ENCODE measurements at places on chromosomes 11 and 22.

- no peak for DNase-seq
Observed at GRCh38 chr11:9645881-9646280, 18.0 kb upstream of the SWAP70 start.

DNA sequence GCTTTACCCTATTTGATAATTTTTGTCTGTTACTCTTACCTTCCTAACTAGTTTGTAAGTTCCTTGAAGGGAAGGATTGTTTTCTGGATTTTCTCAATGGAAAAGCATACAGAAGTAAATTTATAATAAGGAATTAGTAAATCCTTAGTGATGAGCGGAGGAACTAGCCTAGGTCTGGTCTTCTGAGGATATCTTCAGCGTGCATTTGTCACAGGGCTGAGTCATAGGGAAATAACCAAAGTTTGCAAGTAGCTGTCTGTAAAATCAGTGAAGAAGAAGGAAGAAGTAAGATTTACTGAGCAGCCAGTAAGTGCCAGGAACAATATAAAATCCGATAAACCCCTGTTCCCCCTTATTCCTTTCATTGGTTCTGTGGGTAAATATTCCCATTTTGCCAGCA, 162.7 kb upstream of the SORL1-AS1 start:
- DNase-seq = no peak

GRCh38 chr22:25997886-25998775, 171.1 kb upstream of the SEZ6L start:
- no peak for DNase-seq

DNA sequence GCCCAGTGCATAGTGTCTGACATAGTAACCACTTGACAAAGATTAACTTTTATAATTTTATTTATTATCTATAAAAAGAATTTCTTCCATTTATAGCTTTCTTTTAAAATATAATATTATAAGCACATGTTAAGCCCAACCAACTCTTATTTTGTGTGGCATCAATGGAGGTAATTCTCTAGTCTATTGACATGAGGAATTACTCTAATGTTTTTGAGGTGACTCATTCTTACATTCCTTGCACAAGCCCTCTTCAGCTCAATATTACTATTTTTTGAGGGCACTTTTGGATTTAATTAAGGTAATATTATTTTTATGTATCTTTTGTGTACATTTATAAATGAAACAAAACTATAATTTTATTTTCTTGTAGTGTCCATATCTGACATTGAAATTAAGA, 59.6 kb downstream of the AASDHPPT start:
- DNase-seq = no peak

- no peak for DNase-seq
Observed at GRCh38 chr11:111089759-111090158, 155.8 kb upstream of the POU2AF2 start.

DNA sequence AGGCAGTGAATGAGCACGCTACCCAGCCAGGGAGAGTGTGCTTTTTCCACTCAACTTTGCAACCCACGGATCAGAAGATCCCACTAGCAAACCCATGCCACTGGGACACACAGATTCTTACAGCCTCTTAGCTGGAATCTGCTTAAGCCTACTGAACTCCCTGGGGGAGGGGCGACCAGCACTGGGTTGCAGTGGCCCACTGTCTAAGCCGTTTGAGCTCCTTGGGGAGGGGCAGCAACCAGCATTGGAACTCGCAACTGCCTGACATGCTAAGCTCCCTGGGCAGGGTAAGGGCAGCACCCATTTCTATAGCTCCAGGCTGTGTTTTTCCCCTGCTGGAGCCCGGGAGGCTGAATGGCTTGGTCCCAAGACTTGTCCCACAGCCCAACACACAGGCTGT, 99.6 kb downstream of the FAM168A start:
- no peak for DNase-seq

All from SK-N-DZ (cell line).